Neural progenitor cell (in vitro differentiated cells): ENCODE measurements at places on chromosomes 16 and 17.
A peak's percentile ranks its signal among the peaks of the same experiment; 100 is the strongest.

GRCh38 chr16:17211797-17212196, 259.0 kb downstream of the XYLT1 start:
- peak; percentile 81 for DNase-seq

- DNase-seq, result peak; percentile 62
These were observed 21.8 kb downstream of the CEP131 start for GRCh38 chr17:81200695-81201580.

- no peak for DNase-seq
These were observed 771.0 kb downstream of the KCNJ18 start for GRCh38 chr17:22463110-22463850.

- no peak for DNase-seq
These were observed 27.5 kb upstream of the SHCBP1 start for GRCh38 chr16:46648656-46649055.

- DNase-seq, result no peak
These were observed 22.5 kb upstream of the CCDC182 start for GRCh38 chr17:57767561-57767960.

- DNase-seq, result no peak
These were observed 6.4 kb upstream of the SLFN12L start for GRCh38 chr17:35543856-35544255.

DNA sequence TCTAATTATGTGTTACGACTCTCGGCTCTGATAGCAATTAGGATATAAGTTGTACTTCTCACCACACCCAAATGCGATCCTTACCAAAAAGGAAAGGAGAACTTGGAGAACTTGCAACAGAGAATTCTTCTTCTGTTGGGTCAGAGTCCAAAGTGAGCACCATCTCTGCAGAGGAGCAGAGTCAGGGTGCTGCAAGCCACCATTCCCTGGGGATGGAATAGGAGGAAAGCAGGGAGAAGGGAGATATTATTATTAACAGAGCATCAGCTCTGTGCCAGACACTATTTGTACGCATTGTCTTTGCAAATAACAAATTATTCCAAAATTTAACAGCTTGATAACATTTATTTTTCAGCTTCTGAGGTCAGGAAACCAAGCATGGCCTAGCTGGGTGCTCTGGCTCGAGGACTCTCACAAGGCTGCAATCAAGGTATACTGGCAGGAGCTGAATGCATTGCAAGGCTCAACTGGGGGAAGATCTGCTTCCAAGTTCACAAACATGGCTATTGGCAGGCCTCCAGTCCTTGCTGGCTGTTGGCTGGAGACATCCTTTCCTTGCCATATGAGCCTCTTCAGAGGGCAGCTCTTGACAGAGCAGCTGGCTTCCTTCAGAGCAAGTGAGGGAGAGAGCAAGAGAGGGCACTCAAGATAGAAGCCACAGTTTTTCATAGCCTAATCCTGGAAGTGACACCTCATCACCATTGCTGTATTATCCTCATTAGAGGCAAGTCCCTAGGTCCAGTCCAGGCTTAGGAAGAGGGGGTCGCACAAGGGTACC, 296.2 kb upstream of the CDH5 start:
- no peak for DNase-seq

GRCh38 chr17:55546991-55547664, 35.9 kb upstream of the SMIM36 start:
- no peak for DNase-seq

- DNase-seq, result peak; percentile 98
These were observed at the start of the genes CNTROB and TRAPPC1 for GRCh38 chr17:7931709-7932482. TSS of gene CNTROB (plus strand) at chr17:7932206. CDS start at chr17:7933080, 874 bp downstream. TSS of gene TRAPPC1 (minus strand) at chr17:7931946. CDS start at chr17:7931829, 117 bp downstream.

GRCh38 chr16:67184995-67185650, 1.4 kb upstream of the MATCAP1 start:
- peak; percentile 94 for DNase-seq

DNA sequence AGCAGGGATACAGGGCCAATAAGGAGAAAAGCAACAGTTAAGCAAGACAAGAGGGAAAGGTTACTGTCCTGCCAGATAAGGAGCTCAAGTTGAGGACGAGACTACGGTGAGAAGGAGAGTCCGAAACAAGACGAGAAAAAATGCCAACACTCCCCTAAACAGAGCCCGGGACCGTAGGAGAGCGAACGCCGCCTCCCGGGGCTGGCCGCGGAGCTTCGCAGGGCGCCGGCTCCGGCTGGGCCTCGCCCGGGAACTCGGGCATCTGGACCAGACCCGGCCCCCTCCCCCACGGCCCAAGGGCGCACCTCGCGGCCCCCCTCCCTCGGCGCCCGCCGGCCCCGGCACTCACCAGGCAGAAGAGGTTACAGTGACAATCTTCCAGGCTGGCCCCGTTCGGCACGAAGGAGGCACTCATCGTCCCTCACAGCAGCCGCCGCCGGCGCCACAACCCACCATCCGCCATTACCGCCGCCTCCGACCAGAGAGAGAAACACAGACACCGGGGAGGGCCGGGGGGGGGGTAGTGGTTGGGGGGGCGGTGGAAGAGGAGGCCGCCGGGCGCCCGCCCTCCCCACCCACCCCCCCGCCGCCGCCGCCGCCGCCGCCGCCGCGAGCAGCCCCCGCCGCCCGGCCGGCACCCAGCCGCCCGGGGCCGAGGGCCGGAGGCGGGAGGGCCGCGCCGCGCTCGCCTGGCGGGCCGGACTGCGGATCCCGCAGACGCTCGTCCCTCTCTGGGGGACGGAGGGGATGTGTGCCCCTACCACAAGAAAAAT, at the start of gene MED13:
Gene MED13, minus strand, starts transcription at position 488 of the 773 bp plus-strand sequence. Its CDS starts 73 bp downstream, at position 415.
- peak; percentile 73 for DNase-seq
